ENCODE measurements at places on chromosomes 7 and 10.

GRCh38 chr10:8058274-8059111 lies 4.0 kb downstream of the GATA3 start:
- DNase-seq, result no peak

DNA sequence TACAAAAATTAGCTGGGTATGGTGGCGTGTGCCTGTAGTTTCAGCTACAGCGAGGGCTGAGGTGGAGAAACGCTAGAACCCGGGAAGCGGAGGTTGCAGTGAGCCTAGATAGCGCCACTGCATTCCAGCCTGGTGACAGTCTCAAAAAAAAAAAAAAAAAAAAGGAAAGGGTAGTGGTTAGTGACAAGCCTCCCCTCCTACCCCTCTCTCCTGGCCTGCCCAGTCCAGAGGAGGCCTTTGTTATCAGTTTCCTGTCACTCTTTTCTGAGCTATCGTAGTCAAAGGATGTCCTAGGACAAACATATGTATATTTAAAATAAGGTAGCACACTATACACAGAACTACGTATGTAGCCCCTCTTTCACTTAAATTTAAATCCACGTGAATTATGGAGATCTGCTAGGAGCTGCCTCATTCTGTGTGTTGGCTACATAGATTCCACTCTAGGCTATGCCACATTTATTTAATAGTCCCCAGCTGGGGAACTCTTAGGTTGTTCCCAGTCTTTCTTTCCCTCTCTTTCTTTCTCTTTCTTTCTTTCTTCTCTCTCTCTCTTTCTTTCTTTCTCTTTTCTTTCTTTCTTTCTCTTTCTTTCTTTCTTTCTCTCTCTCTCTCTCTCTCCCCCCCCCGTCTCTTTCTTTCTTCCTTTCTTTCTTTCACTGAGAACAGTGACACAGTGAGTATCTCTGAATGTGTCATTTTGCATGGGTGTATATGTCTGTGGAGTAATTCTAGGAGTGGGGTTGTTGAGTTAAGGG lies 3.9 kb downstream of the TSPAN15 start:
- no peak for DNase-seq

DNA sequence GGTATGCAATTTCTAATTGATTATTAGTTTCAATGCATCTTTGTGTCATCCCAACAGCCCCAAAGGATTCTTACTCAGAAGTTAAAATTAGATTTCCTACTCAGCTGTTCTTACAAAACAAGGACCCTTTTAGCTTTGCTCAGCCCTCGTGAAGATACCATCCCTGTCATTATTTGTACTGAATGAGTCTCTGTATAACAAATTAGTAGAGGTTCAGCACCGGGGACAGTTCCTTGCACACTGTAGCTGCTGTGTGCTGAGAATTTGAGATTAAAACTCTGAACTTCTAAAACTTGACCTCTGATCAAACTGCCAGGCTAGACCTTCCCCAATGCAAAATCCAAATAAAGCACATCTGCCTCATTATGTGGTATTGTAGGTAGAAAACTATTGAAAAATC lies 299.1 kb downstream of the LHFPL3 start:
- DNase-seq, result peak; percentile 5

DNA sequence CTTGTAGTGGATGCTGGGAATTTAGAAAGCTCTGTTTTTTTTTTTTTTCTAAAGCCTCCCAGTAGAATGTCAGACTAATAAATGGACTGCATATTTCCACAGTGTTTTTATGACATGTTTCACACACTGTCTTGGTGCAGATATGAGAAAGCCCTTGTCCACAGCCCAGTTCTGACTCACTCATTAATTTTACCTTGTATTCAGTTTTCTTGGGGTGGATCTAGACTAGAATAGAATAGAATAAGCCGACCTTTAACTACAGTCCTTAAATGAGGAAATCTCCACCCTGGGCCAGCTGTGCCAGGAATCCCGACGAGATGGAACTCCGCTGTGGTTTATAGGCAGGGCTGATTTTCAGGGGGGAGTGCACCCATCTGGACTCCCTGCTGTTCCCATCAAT lies 274.7 kb downstream of the NRG3 start:
- no peak for DNase-seq

GRCh38 chr10:44426247-44427034 lies 41.5 kb upstream of the CXCL12 start:
- no peak for DNase-seq

DNA sequence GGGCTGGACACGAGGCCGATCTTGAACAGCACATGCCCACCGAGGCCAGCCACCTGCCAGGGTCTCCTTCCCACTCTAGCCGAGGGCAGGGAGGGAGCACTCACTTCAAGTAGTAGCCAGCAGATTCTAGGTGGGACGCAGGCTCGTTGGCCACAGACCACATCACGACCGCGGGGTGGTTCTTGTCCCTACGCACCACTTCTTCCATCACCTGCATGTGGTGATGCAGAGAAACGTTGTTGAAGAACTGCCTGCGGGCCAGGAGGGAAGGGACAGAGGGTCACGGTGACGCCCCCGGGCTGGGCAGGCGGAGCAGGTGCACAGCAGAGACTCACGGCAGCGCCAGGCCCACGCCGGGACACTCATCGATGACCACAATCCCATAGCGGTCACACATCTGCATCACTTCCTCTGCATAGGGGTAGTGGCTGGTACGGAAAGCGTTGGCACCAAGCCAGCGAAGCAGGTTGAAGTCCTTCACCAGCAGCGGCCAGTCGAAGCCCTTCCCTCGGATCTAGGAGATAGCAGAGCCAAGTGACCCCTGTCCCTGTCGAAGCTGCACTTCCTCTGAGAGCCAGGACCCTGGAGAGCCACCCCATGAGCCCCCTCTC lies 7.7 kb downstream of the GUSB start:
- no peak for DNase-seq

- DNase-seq, result no peak
These were observed 129.9 kb downstream of the IPMK start for GRCh38 chr10:58137813-58138212.

DNA sequence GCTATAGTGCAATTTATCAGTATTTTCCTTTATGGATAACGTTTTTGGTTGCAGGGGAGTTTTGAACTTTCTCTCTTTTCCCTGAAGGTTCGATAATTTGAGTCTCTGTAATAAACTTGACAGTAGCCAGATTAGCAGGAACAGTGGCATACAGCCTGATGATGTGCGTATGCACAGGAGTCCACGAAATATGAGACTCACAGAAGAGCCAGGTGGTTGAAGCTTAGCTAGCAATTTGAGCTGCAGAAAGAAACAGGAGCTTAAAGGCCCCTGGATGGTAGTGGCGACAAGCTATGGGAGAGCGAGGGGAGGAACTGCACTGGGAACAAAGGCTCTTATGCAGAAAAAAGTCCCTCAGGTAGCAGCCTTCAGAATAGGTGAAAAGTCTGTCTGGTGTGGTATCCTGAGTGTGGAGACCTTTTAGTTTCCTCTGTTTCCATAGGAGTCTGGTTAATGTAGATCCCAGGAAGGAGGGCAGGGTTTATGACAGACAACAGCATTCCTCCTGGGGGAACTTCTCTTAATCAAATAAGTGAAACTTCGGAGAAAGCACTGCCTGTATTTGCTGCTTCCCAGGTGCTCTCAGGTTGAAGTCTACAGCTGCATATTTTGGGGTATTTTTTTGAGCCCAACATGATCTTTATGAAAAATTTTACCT lies 32.7 kb downstream of the FANK1 start:
- no peak for DNase-seq

DNA sequence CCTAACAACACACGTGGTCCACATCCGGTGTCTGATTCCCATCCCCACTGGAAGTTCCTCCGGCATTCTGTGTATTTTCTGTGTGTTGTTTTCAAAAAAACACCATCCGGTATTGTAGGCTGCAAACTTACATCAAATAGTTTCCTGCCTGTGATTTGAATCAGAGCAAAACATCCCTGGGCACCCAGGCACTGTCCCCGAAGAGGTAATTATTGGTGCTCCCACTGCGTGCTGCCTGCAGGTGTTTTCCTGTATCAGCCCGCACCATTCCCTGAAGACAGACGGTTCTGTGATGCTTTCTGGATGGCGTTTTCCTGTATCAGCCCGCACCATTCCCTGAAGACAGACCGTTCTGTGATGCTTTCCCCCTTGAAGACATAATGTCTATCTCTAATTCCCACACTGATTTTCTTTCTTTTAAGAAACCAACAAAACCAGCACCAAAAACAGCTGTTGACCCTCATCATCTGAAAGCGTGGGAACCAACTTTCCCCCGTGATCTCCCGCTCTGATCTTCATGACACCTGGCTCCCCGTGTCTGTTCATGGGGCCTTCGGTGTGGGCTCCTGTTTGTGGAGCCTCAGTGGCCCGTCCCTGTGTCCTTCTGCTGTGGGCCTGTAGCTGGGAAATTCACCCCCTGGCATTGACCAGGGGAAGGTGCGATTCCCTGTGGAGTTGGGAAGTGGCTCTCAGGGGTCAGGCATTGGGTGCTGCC lies 205.3 kb downstream of the ADARB2 start:
- no peak for DNase-seq

DNA sequence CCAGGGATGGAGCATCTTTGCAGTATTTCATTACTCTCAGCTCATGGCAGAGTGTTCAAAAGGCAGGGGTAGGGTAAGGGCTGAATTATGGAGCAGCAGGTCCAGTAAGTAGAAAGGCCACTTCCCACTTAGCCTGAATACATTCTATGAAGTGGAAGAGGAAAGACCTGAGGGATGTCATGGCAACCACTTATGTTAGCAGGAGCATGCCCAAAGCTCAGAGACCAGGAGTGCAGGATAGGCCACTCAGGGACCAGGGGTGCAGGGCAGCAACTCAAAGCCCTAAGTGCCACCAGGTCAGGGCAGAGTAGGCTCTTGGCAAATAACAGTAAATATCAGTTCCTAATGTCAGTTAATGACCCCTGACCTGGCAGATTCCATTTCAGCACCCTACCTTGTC lies 3.6 kb downstream of the SRI start:
- no peak for DNase-seq

DNA sequence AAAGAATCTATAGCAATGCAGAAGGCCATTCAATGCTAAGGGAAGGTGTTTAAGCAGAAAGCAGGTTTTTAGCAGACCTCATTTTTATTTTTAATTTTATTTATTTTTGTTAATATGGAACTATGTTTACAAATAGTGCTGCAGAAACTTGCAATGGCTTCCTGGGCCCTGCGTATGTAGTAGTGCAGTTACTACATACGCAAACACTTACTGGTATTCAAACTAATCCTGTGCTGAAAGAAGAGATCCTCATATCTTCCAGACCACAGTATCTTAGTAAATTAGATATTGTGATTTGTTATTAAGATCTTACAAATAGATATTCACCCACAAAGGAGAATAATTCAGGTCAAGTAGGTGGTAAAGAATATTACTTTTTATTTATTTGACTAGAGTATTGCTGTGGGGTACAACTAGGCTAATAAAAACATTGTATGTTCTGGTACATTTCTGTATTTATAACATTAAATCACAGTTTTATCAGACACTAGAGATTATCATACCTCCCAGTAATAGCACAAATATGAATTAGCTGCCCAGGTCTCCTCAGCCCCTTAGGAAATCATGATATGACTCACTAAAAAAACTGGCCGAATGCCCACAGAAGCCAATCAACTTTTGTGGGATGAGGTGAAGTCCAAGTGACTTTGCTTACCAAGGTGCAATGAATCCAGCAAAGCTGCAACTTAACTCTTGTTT lies 57.6 kb downstream of the RNLS start:
- no peak for DNase-seq

DNA sequence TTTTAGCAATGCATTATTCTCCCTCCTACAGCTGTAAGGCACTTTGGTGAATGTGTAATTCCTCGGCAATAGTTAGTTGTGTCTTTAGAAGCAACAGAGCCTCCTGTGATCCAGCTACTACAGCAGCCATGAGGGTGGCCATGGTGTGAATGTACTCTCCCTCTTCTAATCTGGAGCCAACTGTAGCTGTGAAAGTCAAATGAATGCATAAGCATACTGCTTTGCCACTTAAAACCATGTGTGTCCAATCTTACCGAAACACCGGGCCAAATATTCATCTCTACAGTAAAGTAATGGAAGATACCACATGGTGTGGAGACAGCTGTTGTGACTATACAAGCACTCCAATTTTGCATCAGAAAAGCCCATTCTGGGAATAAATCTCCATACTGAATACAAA lies 195.0 kb downstream of the DNAJC1 start:
- DNase-seq, result no peak

DNA sequence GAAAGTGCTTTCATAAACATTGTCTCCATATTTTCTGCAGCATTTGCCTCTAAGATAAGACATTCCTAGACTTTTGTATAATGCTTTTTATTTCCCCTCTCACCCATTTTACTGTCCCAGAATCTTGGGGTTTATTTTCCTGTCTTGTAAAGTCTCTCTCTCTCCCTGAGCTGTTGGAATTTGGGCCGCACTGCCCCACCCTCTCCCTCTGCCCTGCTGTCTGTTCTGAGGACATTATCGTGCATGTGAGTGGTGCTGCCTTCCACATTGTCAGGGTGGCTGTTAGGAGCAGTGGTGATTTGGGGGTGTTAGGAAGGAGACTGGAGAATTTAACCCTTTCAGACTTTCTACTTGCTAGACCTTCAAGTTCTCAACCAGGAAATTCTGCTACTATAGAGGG lies 16.7 kb downstream of the LRMDA start:
- DNase-seq, result no peak

GRCh38 chr10:58981846-58982245 lies 194.6 kb upstream of the PHYHIPL start:
- no peak for DNase-seq

GRCh38 chr10:79316671-79317431 lies 30.4 kb upstream of the PPIF start:
- no peak for DNase-seq

DNA sequence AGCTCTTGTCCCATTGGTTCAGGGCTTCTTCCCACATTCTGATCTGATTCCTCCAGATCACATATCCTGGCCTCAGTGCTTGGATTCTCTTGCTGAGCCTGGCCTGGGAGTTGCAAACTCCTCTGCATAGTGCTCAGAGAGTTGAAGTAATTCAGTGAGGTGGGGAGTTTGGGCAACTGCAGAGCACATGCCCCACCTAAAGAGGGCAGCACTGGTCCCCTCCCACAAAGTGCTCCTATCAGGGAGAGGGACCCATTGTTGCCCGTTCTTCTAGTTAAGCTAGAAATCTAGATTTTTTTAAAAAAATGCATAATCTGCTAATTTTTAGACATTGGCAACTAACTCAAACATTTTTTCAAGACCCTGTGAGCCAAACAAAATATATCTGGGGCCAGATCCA lies 45.1 kb downstream of the CHN2 start:
- DNase-seq, result no peak

- DNase-seq, result no peak
These were observed 31.9 kb downstream of the PIP4K2A start for GRCh38 chr10:22682237-22683139.

- DNase-seq, result no peak
These were observed 580.3 kb downstream of the DNAJB6 start for GRCh38 chr7:157916946-157917640.

DNA sequence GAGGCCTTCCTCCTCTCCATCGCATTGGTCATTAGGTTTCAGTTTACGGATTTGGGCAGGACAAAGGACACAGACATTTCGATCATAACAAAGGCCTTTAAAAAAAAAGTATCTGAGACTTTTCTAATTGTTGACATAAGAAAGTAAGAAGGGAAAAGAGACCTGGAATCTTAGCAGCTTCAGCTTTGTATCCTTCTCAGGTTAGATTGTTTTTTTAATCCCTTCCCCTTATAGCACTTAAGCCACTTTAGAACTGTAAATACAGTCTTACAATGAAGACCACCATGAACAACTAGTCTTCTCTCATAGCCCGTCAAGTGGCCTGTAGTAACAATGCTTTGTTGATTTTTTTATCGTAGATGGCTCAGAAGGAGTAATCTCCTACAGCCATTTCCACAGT lies 45.2 kb downstream of the LMTK2 start:
- DNase-seq, result no peak

All from forelimb muscle (tissue), 1 donor.